GM12892 (cell line): ENCODE measurements at places on chromosomes 1 and 21.

- no peak for DNase-seq
Observed at GRCh38 chr21:44443291-44443890, 11.9 kb upstream of the LRRC3 start.

DNA sequence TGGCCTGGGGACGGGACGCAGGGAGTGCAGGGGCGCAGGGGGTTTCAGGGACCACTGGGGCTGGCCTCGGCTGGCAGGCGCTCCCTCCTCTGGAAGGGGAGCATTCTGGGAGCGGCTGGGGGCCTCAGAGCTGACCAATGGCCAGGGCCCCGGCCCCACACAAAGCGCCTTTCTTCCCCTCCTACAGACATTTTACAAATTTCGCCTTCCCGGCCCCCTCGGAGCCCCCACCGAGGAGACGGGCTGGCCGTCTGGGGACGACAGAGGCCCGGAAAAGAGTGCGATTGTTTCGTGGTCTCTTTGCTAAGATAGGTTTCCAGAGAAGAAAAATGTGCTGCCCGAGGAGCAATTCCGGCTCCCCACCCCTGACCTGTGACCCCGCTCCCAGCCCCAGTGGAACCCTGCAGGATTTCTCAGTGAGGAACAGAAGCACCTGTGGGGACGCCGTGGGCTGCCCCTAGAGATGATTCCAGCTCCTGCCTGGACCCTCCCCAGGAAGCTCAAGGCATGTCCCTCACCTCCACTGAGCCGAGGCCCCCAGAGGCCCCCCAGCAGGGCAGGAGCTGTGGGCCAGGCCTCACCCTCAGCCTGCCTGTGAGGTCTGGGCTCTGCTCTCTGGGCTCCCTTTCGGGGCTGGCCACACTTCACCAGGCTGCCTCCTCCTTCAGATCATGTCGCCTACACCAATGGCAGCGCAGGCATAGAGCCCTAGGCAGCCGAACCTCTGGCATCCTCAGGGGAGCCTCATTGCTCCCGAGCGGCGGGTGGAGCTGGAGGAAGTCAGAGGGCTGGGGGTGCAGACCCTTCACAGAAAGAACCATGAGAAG, 15.0 kb upstream of the PLEKHG5 start:
- no peak for DNase-seq

DNA sequence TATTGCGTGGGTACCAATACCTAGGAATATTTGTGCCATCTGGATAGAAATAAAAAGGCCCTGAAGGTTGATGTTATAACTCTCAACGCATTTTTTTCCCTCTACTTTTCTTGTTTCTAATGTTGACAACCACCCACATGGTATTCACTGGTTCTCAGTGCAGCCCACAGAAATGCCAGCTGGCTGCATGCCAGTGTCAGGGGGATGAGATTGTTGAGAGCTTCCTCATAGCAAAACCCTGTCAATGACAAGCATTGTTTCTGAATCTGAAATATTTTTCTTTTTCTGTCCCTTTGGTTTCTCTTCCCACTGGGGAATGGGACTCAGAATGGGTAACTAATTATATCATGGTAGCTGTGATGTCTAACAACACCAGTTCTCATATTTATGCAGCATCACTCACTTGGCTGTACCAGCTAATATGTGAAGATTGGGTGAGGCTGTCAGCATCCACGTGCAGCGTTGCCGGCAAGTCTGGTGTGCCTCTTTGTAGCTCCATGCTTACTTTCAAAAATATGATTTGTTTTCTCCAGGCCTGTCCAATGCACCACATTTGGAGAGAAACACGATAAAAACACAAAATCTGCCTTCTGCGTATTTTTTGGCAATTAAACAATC, 284.6 kb downstream of the PTBP2 start:
- DNase-seq = no peak

GRCh38 chr1:206579747-206580437, 32.4 kb downstream of the EIF2D start:
- peak; percentile 54 for DNase-seq

GRCh38 chr1:173255214-173255813, 48.2 kb upstream of the TNFSF4 start:
- no peak for DNase-seq

GRCh38 chr1:226732856-226733291, 6.2 kb downstream of the ITPKB start:
- no peak for DNase-seq

DNA sequence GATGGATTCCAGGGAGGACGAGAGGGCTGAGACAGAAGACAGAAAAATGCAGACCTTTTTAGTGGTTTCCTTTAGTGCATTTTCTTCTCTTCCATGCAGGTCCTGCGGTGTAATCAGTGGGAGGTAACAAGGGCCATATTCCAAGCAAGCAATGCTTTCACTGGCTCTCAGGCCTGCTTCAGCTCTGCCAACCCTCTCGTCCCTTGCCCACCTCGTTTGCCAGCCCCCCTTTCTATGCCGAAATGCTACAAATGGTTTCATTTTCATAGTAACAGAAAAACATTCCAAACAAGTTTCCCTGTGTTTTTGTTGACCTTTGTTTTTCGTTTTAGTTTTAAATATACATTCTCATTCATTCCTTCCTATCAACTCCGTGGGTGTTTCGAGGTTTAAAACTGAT, 443.1 kb downstream of the TTLL7 start:
- DNase-seq = no peak

GRCh38 chr1:212485913-212486618, 53.3 kb downstream of the NENF start:
- DNase-seq = no peak

- no peak for DNase-seq
Observed at GRCh38 chr21:21000591-21001175, 2.5 kb downstream of the NCAM2 start.

- no peak for DNase-seq
Observed at GRCh38 chr21:35927262-35927661, 133.1 kb downstream of the SETD4 start.

DNA sequence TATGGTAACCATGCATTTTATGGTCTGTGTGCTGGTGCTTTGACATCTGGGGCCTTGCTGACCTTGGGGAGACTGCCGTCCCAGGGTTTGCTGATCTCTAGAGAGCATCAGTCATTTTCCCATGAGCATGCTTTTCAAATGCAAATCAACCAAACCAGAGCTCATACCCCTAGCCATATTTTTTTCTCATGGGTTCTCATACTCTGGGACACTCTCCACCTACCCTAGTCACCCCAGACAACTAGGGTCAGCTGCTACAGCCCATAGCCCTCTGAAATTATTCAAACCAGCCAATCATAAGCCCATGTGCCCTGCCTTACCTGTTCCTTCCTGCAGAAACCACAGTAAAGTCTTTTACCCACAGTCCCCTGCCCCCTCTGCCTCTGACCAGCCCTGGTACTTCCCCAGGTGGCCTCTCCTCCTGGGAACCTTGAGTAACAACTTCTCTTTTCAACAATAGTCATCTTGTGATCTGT, 132.0 kb downstream of the MAP3K21 start:
- DNase-seq = no peak

- DNase-seq = no peak
Observed at GRCh38 chr1:93995837-93996536, 86.8 kb upstream of the GCLM start.

DNA sequence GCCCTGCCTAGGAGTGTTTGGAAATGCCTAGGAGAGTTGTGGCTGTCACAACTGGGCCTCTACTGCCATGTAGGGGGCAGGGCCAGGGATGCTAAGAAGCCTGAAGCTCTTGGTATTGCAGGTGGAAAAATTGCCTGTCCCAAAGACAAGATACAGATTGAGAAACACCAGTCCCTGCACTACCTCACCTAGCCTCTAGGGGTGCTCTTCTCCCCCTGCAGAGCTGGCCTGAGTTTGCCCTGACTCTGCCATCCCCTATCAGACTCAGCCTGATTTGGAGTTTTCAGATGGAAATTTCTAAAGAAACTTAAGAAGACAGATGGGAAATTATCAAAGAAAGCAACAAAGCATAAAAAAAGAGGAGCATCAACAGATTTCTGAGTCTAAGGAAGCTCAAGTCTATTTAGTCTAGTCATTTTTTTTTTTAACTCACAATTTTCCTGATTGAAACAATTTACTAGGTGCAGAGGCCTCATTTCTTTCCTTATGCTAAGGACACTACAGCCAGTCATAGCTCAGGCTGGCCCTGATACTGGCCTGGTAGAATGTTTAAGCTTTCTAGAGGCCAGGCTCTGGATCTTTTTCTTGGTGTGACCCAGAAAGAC, 61.4 kb upstream of the LRRN2 start:
- no peak for DNase-seq

GRCh38 chr1:48688102-48688760, 88.5 kb downstream of the BEND5 start:
- no peak for DNase-seq

GRCh38 chr1:220497220-220497947, 30.6 kb upstream of the MARK1 start:
- no peak for DNase-seq

DNA sequence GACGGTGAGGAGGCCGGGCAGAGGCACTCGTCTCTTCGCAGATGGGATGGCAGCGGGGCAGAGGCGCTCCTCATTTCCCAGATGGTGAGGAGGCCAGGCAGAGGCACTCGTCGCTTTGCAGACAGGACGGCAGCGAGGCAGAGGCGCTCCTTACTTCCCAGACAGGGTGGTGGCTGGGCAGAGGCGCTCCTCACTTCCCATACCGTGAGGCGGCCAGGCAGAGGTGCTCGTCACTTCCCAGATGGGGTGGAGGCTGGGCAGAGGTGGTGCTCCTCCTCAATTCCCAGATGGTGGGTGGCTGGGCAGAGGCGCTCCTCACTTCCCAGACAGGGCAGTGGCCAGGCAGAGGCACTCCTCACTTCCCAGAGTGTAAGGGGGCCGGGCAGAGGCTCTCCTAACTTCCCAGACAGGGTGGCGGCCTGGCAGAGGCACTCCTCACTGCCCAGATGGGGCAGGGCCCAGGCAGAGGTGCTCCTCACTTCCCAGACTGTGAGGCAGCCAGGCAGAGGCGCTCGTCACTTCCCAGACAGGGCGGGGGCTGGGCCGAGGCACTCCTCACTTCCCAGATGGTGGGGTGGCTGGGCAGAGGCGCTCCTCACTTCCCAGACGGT, 9.9 kb downstream of the TCHHL1 start:
- no peak for DNase-seq

GRCh38 chr1:2470290-2471158, 5.6 kb upstream of the PLCH2 start:
- no peak for DNase-seq

DNA sequence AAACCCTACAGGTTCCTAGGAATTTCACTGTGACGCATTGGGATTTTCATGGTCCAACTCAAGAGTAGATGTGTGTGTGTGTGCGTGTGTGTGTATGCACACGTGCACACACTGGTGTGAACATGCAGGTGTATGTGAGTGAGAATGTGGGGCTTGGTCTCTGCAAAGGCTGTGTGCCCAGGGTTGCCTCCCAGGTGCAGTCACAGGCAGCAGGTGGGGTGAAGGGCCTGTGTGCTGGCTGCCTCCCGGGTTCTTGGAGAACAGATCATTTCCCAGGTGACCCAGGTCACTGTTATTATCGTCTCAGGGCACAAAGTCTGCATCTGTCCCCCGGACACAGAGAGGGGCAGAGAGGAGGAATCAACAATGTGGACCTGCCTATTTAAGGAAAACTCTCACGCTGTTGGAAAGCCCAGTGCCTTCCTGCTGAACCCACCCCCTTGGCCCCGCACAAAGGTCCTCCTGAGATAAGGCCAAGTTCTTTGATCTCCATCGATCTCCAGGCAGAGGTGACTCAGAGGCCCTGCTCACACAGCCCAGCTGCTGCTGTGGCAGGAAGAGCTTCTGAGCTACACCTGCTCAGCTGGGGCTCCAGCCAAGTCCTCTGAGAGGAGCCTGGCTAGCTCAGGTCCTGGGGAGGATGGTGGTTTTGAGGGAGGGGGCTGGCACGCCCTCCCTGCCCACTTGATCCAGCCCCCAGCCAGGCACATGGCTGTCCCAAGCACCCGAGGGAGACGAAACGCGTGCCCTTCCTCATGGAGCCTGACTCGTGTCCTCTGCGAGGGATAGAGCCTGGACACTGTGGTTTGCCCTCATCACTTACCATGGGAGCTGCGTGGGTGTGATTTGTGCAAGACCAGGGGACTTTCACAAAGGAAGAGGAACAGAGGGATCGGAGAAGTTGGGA, 134.0 kb upstream of the ARHGEF16 start:
- DNase-seq = no peak

GRCh38 chr1:156970017-156970416, 49.6 kb downstream of the LRRC71 start:
- DNase-seq = no peak

DNA sequence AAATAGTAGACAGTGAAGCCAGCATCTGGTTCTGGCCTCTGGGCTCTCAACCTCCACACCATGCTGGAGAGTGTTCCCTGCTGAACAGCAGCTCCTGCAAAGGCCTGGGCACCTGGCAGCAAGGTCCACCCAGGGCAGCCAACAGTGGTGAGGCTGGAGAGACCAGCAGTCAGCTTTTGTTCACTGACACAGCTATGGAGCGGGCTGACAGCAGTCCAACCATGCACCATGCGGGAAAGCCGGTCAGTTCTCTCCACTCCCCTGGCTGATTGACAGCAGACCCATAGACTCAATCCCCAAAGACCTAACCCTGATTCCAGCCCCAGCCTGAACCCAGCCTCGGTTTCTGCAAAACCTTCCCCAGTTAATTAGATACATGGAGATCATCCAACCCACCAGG, 49.0 kb downstream of the KLHDC7A start:
- no peak for DNase-seq

DNA sequence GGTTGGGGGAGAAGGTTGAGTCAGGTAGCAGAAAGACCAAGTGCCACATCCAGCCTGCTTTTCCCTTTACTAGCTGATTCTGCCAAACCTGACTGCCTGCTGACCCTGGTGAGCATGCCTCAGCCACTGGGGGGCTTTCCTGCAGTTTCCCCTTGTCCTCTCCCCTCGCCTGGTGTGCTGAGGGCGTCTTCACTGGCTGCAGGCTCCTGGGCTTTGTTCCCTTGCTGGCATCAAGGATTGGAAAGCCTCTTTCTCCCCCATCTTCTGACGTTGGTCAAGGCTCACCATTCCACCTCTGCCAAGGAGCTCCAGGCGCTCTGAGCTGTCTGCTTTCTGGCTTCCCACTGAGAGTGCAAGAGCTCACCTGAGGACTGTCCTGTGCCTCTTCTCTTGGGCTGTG, 28.4 kb downstream of the MAN1C1 start:
- DNase-seq = no peak

- DNase-seq = no peak
Observed at GRCh38 chr21:36282568-36283230, 37.3 kb upstream of the MORC3 start.

DNA sequence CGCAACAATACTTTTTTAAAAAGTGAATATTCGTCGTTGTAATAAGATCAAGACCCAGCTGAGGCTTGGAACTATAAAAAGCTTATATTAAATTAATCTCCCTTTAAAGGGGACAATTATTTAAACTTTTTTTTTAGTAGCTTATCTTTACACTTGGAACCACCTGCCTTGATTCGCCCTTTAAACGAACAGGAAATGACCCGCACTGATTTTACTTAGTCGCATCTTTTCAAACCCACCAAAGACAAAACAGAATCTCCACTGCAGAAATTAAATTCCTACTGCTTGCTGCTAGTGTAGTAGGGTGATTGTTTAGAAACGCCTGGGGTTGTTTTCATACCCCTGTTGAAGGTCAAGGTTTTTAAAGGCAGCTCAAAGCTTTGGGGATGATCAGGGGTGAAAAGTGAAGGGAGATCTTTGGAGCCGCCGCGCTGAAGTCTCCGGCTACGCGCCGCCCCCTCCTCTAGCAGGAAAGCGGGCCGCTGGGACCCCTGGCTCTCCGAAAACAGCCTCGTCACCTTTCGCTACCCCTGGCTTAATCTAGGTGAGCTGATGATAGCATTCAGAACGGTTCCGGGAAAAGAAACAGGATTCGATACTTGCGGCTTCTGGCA, 163.4 kb downstream of the RUNX1 start:
- no peak for DNase-seq

GRCh38 chr1:170791941-170792340, 128.0 kb downstream of the PRRX1 start:
- DNase-seq = no peak
